ENCODE measurements at places on chromosomes 5 and 9. TPM values are rescaled to one million over a fixed set of nuclear protein-coding genes. Genes with fewer than 3 reads are reported as not detected.

Gene SPINK13
- not detected for total RNA-seq

Gene BTNL9
- 3.4 TPM for total RNA-seq

Gene ZNF484
- 17.1 TPM for total RNA-seq

Gene MRPL36
- total RNA-seq = 79.9 TPM

Gene CDH12
- not detected for total RNA-seq

DNA sequence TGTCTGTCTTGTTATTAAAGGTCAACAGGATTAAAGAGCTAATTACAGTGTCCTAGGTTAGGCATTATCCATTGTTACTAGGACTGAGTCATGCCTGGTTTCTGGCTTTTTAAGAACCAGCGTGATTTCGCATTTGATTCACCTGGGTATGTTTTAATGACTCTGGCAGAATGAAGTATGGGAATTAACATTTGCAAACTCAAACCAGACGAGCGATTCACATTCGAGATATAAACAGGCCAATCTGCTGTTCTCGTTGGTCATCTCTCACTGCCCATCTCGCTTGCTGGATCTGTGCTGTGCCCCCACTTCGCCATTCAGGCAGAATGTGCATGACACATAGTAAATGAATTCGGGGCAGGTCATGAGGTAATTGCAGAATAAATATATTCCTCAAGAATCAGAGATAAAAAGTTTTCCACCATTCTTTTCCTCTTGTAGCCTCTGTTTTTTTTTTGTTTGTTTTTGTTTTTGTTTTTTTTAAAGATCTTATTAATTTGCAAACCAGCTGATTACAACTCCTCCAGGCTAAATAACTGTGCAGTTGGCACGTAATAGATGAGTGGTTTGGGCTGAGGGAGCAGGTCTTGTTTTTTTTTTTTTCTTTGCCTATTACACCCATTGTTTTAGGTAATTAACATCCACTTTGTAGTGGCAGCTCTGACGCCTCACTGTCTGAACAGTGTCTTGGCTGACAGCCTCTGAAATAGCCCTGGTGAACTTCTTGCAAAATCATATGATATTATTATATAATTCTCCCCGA lies 313.5 kb upstream of the MSX2 start:
- DNase-seq = no peak
- H3K4me3 ChIP-seq = no peak overlapping the region
- H3K4me1 ChIP-seq = no peaks in the 10 kb centered on the region
- no peak overlapping the region for H3K27ac ChIP-seq
- no peaks in the 10 kb centered on the region for H3K36me3 ChIP-seq
- H3K27me3 ChIP-seq = no peaks in the 10 kb centered on the region

DNA sequence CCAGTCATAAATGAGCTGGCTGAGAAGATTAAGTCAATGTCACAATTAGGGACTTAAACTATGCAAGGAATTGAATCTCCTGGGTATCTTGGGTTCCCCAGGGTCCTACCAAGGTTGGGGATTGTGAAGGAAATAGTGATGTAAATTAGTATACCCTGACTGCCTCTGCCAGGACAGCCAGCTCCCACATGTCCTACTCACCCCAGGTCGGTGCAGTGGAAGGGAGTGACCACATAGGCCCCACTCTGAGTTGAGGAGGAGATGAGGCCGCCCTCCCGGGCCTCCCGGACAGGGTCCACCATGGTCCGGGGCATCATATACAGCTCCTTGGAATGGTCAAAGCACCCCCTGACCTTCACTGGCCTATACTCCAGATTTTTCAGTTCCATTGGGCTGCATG lies 2.7 kb downstream of the SURF1 start:
- peaks cover 37% of the 10 kb centered on the region for H3K36me3 ChIP-seq
- H3K4me1 ChIP-seq = peaks cover 24% of the 10 kb centered on the region
- H3K27ac ChIP-seq = peak overlapping the region; percentile 66
- H3K27me3 ChIP-seq = no peaks in the 10 kb centered on the region
- no peak overlapping the region for H3K4me3 ChIP-seq

DNA sequence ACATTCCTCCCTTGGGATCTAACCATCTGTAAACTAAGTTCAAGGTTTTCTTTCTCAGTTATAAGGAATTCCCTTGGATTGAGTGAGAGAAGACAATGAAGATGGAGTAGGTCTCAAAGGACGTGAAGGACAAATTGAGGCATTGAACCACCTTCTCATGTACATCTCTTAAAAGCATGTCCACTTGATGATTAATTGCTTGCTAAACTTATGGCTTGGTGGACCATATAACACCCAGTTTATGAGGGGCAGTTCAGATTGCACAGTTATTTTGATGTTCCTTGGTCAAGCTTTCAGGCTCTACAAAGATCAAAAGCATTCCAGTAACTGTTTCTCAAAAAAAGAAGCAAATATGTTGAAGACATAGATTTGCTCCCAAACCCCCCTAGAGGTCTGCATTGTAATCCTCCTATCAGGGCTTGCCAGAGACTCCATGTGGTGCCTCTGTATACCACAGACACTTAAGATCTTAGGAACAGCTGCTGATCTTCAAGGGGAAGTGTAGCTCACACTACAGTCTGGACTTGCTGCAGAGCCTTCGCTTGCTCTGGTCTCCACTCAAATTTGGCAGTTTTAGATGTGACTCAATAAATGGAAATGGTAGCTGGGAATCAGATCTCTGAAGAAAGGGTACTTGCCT lies 56.9 kb upstream of the ALDH1A1 start:
- H3K36me3 ChIP-seq = no peaks in the 10 kb centered on the region
- no peaks in the 10 kb centered on the region for H3K4me1 ChIP-seq
- H3K27me3 ChIP-seq = no peaks in the 10 kb centered on the region
- peak; percentile 30 for DNase-seq
- H3K4me3 ChIP-seq = no peak overlapping the region

- H3K36me3 ChIP-seq = no peaks in the 10 kb centered on the region
- no peaks in the 10 kb centered on the region for H3K27me3 ChIP-seq
- no peak for DNase-seq
- peak overlapping the region; percentile 81 for H3K27ac ChIP-seq
- H3K4me3 ChIP-seq = no peak overlapping the region
- peaks cover 24% of the 10 kb centered on the region for H3K4me1 ChIP-seq
Measured at GRCh38 chr5:177085985-177086653, 596 bp upstream of the FGFR4 start.

DNA sequence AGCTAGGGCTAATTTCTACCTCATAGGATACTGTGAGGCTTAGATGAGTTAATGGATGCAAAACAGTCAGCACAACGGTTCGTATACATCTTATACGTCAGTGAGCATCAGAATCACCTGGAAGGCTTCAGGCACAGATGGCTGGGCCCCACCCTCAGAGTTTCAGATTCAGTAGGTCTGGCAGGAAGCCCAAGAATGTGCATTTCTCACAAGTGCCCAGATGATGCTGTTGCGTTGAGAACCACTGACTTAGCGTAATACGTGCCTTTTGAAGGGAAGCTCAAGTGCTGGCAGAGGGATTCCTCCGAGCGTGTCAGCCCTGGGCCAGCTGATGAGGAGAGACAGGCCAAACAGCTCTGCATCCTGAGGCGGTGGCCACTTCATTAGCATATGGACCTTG lies 117.1 kb upstream of the WWC1 start:
- H3K4me3 ChIP-seq = no peak overlapping the region
- peaks cover 9% of the 10 kb centered on the region for H3K4me1 ChIP-seq
- no peaks in the 10 kb centered on the region for H3K36me3 ChIP-seq
- H3K27ac ChIP-seq = no peak overlapping the region
- DNase-seq = no peak

Measured in GM23338 (cell line).